ENCODE measurements at places on chromosomes 2 and 18.

GRCh38 chr18:55861266-55861665, 273.3 kb upstream of the TCF4 start:
- DNase-seq: no peak

DNA sequence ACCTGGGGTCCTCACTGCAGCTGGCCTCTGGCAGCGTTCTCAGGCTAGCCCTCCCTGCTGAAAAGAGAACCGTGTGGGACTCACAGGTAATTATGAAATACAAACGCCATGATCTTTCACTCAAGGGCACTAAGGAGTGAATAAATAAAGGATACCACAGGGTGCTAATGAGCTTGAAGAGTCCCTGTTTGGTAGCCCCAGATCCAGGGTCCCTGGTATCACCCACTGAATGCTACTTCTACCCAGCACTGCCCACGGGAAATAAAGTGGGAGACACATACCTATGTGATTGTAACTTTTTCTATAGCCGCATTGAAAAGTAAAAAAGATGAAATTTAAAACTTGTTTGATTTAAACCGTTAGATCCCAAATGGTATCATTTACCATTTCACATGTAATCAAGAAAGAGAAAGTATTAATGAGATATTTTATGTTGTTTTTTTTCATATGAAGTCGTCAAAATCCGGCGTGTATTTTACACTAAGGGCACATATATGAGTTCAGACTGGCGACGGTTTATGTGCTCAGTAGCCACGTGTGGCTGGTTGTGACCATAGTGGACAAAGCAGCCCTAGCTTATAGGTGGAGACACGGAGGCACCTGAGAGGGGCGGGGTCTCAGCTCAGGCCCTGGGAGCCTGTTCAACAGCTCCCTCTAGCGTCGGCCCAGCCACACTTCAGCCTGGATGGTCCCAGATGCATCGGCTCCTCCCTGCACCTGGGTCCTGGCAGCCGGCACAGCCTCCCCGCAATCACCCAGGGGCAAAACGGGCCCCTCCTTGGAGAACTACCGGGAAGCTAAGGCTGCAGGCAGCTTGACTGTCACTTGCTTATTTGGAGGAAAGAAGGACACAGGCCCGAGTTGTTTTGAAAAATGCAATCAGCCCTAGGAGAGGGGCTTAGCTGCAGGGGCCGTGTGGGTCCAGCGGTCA, 39.2 kb downstream of the ODC1 start:
- DNase-seq: peak; percentile 62

DNA sequence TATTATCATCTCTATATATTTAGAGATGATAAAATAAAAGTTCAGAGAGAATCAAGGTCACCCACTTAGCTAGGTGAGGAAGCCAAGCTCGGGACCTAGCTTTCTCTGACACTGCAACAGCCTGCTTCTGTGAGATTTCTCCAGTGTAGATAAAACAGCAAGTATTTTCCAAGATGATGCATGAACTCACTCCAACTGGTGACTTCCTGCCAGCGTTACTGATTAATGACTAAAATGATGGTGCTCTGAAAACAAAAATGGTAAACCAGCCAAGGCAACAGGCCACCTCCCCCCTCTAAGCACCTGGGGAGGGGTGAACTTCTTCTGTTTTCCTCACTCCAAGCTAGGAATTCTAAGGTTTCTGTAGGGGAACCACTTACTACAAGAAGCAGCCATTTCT, 510.2 kb upstream of the ID2 start:
- no peak for DNase-seq

- no peak for DNase-seq
Observed at GRCh38 chr2:170434900-170435621, 257.1 kb downstream of the MYO3B start.

DNA sequence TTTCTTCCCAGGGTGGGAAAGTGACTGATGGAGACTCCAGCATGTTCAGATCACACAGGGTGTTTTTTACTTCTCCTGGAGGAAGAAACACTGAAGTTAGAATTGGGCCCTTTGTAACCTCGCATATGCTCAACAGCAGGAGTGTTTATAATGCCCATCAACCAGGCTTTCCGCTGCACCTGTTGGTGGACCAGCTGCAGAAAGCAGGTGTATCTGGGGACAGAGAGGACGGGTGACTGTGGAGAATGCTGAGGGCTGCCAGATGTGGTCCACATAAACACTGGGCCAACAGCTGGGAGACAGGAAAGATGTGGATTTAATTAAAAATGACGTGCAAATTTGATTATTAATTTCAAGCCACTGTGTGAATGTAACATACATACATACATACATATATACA, 335.5 kb upstream of the SPRED2 start:
- DNase-seq: no peak

DNA sequence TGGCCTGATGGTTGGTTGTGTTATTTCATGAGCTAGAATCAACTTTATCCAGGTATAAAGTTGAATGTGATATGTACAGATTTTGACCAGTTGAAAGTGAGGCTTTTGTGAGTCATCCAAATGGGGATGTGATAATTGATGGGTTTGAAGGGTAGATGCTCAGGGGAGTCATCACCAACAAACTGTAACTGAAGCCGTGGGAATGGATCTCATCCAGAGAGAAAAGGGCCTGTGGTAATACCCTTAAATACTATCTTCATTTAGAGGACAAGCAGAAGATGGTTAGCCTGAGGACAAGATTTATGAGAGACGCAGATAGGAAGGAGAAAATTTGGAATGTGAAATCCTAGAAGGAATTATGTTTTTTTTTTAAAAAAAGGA, 90.5 kb upstream of the MYO3B start:
- DNase-seq: no peak

GRCh38 chr18:57445488-57446319, 10.5 kb downstream of the ONECUT2 start:
- no peak for DNase-seq

- no peak for DNase-seq
Observed at GRCh38 chr2:197978971-197979370, 174.6 kb downstream of the PLCL1 start.

- no peak for DNase-seq
Observed at GRCh38 chr2:23393722-23394121, 8.7 kb downstream of the KLHL29 start.

DNA sequence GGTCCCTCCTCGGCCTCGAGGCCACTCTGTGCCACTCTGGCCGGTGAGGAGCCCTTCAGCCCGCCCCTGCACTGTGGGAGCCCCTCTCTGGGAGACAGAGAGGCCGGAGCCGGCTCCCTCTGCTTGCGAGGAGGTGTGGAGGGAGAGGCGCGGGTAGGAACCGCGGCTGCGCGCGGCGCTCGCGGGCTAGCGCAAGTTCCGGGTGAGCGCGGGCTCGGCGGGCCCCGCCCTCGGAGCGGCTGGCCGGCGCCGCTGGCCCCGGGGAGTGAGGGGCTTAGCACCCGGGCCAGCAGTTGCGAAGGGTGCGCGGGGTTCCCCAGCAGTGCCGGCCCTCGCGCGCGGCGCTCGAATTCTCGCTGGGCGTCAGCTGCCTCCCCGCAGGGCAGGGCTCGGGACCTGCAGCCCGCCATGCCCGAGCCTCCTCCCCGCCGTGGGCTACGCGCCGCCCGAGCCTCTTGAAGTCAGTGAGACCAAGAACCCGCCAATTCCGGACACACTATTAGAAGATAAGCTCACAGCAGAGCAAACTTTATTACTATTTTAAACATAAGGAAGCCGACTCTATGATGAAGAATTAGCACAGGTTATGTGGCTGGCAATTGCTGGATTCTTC, 825.8 kb upstream of the FANCL start:
- no peak for DNase-seq
